ENCODE measurements at places on chromosomes 3 and 15. TPM values are rescaled to one million over a fixed set of nuclear protein-coding genes. Genes with fewer than 3 reads are reported as not detected.

Gene RPL39L
- polyA plus RNA-seq, result 23.3 TPM

Gene GTF2E1
- polyA plus RNA-seq, result 11.0 TPM

Gene CACNA2D3
- polyA plus RNA-seq, result 0.81 TPM

Gene DZIP1L
- polyA plus RNA-seq, result 12.7 TPM

Gene EIF5A2
- polyA plus RNA-seq, result 11.2 TPM

GRCh38 chr3:197029511-197030167 is at the start of gene MELTF:
TSS of gene MELTF (minus strand) at chr3:197029817. CDS start at chr3:197029702, 115 bp downstream.
- DNase-seq, result no peak

- no peak for DNase-seq
These were observed 140.7 kb upstream of the MEF2A start for GRCh38 chr15:99424978-99425656.

DNA sequence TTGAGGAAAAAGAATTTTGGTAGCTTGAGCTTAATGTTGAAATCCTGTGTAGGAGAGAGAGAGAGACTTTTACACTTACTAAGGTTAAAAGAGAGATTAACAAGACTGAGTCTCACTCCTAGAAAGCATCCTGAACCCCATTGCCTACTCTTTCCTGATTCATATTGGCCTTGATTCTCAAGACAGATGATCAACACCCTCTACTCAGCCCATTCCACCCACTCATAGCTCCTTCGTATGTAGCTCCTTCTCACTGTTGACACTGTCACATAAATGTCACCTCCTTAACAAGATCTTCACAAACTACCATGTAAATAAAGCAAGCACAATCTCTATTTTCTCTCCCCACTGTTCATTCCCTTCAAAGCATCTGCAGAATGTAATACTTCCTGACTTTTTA is 574.6 kb upstream of the LMCD1 start:
- no peak for DNase-seq

DNA sequence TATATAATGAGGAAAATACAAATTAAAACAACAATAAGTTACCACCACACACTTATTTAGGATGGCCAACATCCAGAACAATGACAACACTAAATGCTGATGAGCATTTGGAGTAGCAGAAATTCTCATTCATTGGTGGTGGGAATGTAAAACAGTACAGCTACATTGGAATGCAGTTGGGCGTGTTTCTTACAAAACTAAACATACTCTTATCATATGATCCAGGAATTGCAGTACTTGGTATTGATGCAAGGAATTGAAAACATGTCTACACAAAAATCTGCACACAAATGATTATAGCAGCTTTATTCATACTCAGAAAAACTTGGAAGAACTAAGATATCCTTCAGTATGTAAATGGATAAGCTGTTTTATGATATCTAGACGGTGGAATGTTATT is 594.2 kb downstream of the ZBBX start:
- no peak for DNase-seq

DNA sequence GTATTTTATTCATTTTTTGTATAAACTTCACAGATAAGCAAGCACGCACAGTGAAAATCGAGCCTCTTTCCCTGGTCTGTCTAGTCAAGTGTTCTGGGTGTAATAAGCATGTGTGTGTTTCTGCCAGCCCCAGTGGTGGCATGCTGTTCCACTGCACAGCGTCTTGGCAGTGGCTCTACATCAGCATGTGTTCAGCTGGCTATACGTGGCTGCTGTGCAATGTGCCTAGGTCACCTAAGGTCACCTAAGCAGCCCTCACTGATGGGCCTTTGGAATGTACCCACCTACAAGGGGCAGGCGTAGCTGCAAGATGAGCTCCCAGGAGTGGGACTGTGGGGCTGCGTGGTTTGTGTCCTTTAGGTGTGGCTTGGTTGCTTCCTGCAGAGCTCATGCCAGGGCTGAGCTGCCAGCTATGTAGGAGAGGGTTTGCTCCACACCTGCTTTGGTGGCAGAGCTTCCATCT is 4.9 kb downstream of the LIMD1 start:
- no peak for DNase-seq

- DNase-seq, result no peak
These were observed 69.5 kb downstream of the KLF15 start for GRCh38 chr3:126287536-126288241.

Measured in BJ (cell line).